ENCODE measurements at places on chromosomes 1 and 21.

DNA sequence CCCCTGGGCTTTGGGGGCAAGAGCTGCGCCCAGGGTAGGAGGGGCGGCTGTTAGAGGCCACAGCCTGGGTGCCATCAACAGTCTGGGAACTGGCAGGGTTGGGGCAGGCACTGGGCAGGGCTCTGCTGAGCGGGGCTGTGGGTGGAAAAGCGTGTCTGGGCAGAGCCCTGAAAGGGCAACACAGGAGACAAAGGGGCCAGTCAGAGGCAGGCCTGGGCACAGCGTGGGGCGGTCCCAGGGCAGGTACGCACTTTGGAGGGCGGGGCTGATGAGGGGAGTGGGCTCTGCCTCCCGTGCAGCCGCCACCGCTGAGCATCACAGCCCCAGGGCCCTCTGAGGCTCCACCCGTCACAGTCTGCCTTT, 13.9 kb downstream of the CELSR2 start:
- DNase-seq: no peak

DNA sequence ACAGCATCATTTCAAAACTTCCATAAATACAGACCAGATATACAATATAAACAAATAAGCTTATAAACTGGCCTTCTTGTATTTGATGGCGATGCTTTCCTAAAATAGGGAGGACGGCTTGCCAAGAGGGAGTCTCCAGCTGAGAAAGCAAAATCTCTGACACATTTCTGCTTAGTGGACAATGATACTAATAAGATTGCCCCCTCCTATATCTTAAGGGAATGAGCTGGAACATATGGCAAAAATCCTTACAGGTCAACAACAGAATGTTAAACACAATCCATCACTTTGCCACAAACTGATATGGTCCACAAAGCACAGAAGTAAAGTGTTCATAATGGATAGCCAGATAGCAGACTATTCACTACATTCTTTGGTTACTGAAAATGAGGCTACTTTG, 7.1 kb upstream of the GADD45A start:
- DNase-seq: no peak

DNA sequence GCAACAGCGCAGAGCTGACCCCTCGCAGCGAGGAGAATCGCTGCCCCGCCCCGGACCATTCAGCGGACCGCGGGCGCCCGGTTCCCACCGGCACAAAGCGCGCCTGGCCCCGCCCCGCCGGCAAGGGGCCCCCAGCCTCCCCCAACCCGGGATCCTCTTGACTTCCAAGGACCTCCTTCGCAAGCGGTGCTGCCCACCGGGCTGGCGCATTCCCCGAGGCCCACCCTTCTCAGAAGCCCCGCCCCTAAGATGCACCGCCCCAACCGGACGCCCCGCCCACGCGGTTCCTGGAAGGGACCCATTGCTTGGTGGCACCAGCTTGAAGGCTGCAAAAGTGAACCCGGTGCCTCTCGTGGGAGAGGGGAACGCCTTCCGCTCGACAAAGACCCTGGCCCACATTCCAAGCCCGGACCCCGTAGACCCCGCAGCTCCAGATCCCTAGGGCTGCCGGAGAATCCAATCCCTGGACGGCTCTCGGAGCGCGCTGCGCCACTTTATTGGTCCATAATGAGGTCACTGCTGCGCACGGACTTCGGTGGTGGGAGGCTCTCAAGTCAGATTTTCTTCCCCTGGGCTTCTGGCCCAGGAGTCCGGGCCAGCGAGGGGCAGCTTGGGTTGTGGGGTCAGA, 2.0 kb downstream of the HES3 start:
- DNase-seq: no peak

DNA sequence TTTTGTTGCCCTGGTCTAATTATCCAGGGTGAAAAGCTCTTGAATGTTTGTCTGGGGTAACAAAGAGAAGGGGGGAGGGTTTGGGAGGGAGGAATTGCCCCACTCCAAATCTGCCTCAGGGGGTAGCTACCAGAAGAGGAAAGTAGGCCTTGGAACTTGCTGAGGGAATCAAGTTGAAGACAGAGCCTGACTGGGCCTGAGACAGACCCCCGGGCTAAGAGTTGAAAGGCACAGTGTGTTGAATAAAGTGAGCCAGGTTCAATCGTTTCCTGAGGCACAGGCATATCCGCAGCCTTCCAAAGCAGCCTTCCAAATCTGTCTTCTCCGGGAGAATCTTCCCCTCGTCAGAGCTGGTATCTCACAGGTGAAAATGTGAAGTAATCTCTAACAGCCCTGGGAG, 96.6 kb downstream of the LRIG2 start:
- DNase-seq: no peak

DNA sequence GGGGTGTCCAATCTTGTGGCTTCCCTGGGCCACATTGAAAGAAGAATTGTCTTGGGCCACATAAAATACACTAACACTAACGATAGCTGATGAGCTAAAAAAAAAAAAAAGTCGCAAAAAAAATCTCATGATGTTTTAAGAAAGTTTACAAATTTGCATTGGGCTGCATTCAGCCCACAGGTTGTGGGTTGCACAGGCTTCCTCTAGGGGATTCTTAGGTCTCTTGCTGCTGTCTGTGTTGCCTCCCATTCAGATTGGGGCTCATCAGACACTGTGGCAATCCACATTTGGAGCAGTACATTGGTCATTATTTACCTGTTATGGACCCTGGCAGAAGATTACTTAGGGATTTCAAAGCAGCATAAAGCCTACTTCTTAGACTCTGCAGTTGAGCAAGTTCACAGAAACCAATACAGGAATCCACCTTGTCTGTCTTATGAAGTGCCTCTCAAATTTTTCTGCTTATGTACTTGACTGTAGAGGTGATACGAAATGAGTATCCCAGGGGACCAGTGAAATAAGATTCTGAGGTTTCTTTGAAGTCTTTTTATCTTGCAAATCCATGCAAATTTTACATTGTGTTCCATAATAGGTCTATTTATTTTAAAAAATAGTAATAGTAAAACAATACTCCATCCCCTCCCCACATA, 205.5 kb downstream of the RPS6KC1 start:
- DNase-seq: no peak

DNA sequence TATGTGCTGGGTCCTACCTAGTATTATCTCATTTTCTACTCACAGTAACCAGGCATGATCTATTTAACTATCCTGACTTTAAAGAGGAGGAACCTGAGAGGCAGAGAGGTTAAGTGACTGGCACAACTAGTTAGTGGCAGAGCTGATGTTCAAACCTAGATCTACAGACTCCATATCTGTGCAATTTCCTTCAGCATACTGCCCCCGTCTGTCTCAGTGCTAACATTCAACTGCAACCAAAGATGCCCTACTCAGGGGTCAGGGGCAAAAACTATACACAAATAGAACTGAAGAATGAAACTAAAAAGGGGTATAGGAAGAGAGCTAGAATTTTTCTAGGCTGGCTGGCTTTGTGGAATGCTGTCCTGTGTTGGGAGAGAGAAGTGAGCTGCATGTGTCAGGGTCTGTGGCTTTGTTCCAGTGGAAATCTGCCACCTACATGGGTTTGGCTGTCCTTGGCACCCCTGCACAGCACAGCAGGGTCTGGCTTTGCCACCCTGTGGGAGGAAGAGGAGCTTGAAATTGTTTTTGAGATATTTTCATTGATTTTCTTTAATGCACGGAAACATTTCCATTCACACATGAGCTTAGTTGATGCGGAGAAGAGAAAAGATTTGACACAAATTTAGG, 368.5 kb downstream of the RPS6KC1 start:
- DNase-seq: no peak

DNA sequence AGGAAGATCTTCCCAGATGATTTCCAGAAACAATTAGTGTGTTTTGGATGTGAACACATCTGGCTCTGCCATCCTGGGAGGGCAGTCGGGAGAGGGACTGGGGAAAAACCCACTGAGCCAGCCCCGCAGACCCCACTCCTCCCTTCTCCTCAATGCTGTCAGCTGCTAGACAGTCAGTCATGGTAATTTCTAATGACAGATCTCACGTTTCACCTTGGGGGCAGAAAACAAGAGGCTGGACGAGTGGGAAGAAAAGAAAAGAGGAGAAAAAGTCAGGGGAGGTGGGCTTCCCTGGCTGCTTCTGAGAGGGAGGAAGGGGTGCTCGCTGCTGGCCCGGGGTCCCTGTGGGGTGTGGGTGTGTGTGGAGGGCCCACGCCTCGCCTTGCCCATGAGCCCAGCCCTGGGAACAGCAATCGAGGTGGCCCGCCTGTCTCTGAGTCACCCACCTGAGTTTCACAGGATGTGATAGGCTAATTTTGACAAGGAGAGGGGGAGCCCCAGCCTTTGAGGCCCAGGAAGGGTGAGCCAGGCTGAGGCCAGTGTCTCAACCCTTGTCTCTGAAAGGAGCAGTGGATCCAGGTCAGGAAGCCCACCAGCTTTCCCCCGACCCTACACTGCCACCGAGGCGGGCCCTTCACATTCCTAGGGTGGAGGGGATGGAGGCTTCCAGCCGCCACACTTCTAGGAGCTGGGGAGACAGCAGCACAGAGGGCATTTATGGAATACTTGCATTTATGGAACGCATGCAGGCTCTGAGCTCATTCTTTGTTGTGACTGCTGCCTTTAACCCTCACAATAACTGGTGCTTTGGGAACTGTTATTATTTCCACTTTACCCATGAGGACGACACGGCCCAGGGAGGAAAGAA, 49.1 kb upstream of the IFNLR1 start:
- DNase-seq: peak; percentile 9

GRCh38 chr1:73327180-73327793, 870.7 kb downstream of the LRRIQ3 start:
- DNase-seq: no peak

- no peak for DNase-seq
These were observed 29.9 kb upstream of the EDN2 start for GRCh38 chr1:41514381-41514780.

GRCh38 chr1:234889643-234890042, 239.0 kb downstream of the TOMM20 start:
- DNase-seq: no peak

DNA sequence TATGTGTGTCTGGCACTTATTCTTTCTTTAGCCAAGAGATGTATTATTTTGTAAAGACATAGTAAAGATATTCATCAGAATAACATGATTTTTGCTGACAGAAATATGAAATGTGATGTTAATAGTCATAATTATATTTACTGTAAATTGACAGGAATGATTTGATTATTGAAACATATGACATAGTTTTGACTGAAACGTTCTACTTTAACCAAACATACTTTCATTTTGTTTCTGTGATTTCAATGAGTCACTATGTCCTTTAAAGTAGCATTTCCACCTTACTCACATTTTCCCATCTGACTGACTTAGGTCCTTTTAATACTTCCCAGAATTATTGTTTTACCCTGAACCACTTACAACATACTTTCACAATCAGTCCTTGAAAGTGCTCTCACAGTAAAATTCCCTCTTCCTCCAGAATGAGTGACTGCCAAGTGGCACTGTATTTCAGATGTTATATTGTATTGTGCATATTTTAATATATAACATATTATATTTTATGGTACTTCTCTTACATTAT, 437.9 kb downstream of the NCAM2 start:
- peak; percentile 73 for DNase-seq

- DNase-seq: no peak
These were observed 17.5 kb downstream of the TRPM2 start for GRCh38 chr21:44370786-44371410.

DNA sequence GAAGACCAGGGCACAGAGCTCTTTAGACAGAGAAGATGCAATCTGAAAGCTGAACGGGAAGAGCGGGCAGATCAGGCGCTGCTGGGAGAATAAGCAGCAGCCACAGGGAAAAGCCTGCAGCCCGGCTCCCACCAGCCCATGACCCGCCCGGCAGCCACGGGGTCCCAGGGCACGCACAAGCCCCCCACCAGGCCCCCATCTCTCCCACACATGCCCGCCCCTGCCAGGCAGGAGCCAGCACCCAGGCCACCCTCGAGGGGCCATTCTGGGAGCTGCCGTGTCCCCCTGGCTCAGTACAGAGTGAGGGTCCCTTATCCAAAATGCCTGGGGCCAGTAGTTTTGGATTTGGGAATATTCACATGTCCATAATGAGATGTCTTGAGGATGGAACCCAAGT, 16.3 kb downstream of the SLC19A1 start:
- no peak for DNase-seq

GRCh38 chr1:29789910-29790247, 553.6 kb downstream of the PTPRU start:
- DNase-seq: no peak

DNA sequence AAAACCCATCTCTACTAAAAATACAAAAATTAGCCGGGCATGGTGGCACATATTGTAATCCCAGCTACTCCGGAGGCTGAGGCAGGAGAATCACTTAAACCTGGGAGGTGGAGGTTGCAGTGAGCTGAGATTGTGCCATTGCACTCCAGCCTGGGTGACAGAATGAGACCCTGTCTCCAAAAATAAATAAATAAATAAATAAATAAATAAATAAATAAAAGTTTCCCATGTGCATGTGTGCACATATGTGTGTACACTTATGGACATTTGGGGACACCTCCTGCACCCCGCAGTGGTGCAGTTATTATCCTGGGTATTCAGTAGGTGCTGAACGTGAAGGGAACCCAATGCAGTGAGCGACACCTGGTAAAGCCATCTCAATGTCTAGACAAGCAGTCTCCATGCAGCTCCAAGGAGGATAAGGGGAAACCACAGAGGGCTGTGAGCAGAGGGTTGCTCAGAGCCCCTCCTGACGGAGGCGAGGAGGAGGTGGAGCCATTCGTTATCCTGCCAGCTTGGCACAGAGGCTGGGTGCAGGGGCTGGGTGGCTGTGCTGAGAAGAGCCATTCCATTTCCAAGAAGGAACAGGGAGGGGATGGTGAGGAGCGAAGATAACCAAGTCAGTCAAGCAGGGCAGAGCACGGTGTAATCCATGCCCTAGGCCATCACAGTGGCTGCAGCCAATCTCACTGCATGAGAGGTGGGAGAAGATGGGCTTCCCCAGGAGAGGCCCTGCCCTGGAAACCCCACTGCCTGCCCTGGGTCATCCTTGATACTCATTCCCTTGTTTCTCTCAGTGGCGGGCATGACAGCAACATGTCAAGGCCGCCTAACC, 25.6 kb downstream of the UBIAD1 start:
- DNase-seq: no peak

GRCh38 chr21:42621166-42621818, 32.1 kb upstream of the PDE9A start:
- no peak for DNase-seq

GRCh38 chr1:56872597-56872996, 18.0 kb downstream of the C8A start:
- peak; percentile 63 for DNase-seq

- peak; percentile 62 for DNase-seq
These were observed 59.5 kb downstream of the ZBTB17 start for GRCh38 chr1:15916417-15916816.

DNA sequence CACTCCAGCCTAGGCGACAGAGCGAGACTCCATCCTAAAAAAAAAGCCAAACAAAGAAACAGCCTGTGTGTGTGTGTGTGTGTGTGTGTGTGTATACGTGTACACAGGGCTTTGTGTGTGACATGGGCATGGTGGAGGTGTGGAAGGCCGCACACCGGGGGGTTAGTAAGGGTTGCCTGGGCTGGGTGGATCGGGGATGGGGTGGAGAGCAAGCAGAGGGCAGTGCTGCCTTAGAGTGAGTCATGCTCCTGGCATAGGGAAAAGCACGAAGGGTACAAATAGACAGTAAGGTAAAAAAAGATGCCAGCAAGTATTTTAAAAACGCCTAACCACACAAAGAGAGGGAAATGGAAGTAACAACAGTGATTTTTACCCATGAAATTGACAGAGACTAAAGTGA, 6.2 kb downstream of the PRMT2 start:
- no peak for DNase-seq
